Activated CD4-positive, CD25-positive, alpha-beta regulatory T cell treated with anti-CD3 and anti-CD28 coated beads, Interleukin-2, amount 50 U/mL, for 72 hours (primary cell): ENCODE measurements at places on chromosomes 11 and 22.

- no peak for DNase-seq
These were observed 14.4 kb downstream of the ZBTB16 start for GRCh38 chr11:114073828-114074381.

DNA sequence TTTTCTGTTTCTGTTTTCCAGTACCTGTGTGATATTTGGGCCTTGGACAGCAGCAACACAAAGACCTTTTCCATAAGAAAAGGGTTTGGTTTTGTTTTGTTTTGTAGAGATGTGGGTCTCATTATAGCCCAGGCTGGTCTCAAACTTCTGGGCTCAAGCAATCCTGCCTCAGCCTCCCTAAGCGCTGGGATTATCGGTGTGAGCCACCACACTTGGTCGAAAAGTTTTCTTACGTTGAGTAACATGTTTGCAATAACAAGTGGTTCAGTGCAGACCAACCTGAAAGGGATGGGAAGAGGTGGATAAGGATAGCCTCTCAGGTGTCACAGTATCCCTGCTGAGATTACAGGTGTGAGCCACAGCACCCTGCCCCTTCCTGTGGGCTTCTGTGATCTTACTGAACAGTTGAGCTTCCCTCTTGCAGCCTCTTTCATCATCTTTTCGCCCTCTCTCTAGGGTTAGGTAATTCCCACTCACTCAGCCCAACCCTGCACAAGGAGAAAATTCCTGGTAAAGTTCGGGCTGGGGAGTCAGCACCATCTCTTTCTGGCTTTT, 3.5 kb upstream of the MRPL48 start:
- no peak for DNase-seq

GRCh38 chr11:77968337-77968736, 26.1 kb downstream of the INTS4 start:
- no peak for DNase-seq

DNA sequence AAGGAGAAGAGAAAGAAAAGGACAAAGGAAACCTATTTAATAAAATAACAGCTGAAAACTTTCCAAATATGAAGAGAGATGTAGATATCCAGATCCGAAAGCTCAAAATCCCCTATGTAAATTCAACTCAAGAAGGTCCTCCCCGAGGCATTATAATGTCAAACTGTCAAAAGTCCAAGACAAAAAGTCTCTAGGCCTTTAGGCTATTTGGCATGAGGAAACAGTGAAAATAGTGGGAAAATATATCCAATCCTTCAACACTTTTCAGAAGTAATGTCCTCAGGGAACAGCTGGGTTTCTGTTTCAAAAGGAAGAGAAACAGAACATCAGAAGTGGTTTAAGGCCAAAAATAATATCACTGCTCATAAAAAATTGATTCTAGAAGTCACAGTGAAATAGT, 1.9 kb upstream of the OR52E4 start:
- no peak for DNase-seq

GRCh38 chr11:12677131-12677530, 2.9 kb downstream of the TEAD1 start:
- no peak for DNase-seq

- no peak for DNase-seq
These were observed 27.8 kb downstream of the MORC2 start for GRCh38 chr22:30940685-30941362.

DNA sequence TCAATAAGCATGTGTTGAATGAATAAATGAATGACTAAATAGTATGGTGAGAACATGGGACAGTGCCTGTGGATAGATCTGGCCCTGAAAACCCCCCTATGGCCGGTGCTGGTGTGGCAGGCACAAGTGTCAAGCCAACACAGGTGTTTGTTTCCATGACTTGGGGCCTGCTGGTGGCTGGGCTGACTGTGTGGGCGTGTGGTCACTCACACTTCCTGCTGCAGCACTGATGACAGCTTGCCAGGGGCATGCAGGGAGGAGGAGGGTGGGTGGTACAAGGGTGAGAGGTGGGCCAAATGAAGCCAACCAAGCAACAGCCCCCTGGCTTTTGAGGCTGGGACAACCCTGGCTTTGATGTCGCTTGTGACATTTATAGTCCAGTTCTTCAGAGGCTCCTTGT, 30.3 kb upstream of the ABCC8 start:
- DNase-seq, result no peak

GRCh38 chr22:41239443-41240128, 1.1 kb downstream of the CHADL start:
- DNase-seq, result no peak

DNA sequence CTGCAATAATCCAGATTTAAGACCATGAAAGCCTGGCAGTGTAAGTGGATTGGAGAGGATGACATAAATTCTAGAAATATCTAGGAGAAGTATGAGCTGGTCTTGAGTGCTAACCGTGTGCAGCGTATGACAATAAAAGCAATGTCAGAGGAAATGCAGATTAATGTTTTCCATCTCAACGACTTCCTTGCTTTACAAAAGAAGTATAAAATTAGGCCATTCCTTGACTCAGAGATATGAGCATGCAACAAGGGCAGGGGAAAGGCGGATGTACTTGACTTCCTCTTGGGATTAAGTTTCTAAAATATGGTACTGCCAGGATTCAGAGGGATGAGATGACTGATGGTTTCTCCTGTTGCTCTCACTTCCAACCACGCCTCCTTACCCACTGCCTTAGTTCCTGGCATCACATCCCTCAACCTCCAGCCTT, 32.3 kb downstream of the ADAMTS15 start:
- no peak for DNase-seq

- no peak for DNase-seq
These were observed 8.2 kb upstream of the ENDOD1 start for GRCh38 chr11:95081412-95081811.

- DNase-seq, result no peak
These were observed 15.2 kb upstream of the TBX1 start for GRCh38 chr22:19745155-19746101.

DNA sequence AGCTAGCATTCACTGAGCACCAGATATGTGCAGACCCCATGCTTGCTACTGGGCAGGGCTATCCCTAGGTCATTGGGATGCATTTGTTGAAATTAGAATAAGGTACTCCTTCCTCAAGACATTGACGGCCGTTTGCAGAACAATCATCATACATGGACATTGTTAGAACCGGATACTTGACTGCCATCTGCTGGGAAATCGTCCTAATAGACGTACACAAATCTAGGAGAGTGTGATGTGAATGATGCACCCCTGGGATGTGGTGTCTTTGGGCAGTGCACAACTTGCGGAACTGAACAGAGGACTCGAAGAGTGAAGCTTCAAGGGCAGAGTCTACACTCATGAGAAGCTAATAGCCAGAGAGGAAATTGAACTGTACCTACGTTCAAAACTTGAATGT, 35.9 kb downstream of the MYO18B start:
- no peak for DNase-seq

DNA sequence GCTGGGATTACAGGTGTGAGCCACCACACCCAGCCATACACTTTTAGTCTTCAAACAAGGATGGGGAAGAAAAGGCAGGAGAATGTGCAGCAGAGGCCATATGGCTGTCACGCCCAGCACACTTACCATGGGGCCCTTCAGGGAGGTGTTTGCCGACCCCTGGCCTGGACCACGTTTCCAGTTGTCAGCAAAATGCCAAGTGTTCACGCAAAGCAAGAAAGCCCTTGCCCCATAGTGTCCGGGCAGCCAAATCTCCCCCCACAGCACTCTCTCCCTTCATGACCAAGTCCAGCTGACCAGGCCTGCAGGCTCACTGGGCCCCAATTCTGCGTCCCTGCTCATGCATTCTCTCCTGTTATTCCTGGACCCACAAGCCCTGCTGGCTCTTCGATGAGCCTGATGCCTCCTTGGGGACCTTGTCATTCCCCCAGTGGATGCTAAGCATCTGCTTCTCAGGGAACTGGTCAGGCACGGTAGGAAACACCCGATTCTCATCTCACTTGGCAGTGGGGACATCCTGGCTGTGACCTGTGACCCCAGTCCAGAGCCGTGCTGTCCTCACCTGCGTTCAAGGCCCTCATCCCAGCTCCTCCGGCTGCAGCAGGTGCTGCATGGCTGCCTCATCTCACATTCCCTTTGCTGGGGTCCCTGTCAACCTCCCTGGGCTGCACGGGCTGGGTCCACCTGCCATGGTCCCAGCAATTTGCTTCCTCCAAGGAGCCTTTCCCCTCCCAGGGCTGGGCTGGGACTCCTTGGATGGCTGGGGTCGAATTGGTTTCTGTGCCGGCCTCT, 96.4 kb downstream of the CTTN start:
- no peak for DNase-seq

GRCh38 chr11:64585150-64585549, 5.9 kb upstream of the SLC22A12 start:
- DNase-seq, result no peak

- DNase-seq, result no peak
These were observed 430.6 kb downstream of the MIAT start for GRCh38 chr22:27088026-27088425.

DNA sequence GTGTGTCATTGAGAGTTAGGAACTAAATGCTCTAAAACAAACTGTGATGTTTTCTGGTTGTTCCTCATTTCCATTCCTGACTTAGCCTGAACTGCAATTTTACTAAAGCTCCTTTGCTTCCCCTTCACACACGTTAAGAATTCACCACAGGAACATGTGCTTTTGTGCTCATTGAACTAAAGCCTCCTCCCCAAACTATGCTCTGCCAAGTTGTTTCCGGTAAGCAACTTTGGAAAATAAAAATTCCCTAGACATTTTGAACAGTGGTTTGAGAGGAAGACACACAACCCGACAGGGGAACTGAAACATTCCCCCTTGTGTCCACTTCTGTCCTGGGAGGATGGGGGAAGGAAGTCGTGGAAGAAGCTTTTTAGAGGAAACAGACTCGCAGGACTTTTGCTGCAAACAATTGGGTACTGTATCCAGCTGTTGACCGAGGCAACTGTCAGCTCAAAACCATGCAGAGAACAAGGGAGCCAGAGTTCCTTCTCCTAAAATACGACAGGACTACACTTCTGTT, 66.9 kb downstream of the GAB2 start:
- DNase-seq, result no peak

DNA sequence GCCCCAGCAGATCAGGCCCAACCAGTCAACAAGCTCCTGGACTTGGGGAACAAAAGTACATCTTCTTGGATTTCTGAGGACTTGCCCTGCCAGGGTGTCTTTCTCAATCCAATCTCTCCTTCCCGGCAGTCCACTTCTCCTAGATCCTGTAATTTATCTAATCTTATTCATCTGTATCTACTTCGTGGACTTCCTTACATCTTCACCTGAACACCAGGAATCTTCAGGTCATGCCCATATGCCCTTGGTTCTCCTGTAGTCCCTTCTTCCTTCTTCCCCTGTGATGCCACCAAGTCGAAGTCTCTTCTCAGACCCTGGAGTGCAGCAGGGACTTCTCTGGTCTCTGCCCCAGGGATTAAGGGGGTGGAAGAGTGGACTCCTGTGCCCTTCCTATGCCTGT, 100.3 kb downstream of the ZNF280B start:
- DNase-seq, result no peak

- DNase-seq, result no peak
These were observed 1109.5 kb downstream of the BRD1 start for GRCh38 chr22:48717883-48718817.

GRCh38 chr11:13189561-13190426, 87.8 kb upstream of the BMAL1 start:
- no peak for DNase-seq
